ENCODE measurements at places on chromosomes 11 and 22. TPM values are rescaled to one million over a fixed set of nuclear protein-coding genes. Genes with fewer than 3 reads are reported as not detected.

GGTLC3 gene
- total RNA-seq, result not detected

PHOX2A gene
- total RNA-seq, result not detected

DLG2 gene
- 1.3 TPM for total RNA-seq

CD3E gene
- total RNA-seq, result 639 TPM

SLC6A5 gene
- not detected for total RNA-seq

DNA sequence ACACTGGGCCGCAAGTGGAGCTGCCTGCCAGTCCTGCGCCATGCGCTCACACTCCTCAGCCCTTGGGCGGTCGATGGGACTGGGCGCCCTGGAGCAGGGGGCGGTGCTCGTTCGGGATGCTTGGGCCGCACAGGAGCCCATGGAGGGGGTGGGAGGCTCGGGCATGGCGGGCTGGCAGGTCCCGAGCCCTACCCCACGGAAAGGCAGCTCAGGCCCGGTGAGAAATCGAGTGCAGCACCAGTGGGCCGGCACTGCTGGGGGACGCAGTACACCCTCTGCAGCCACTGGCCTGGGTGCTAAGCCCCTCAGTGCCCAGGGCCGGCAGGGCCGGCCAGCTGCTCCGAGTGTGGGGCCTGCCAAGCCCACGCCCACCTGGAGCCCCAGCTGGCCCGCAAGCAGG, 328.7 kb upstream of the LRRC4C start:
- no peaks in the 10 kb centered on the region for H3K27me3 ChIP-seq
- H3K27ac ChIP-seq, result no peak overlapping the region
- no peaks in the 10 kb centered on the region for H3K4me1 ChIP-seq
- no peak for DNase-seq

- no peak overlapping the region for H3K4me3 ChIP-seq
- H3K27me3 ChIP-seq, result peaks cover 1% of the 10 kb centered on the region
- no peaks in the 10 kb centered on the region for H3K4me1 ChIP-seq
- no peaks in the 10 kb centered on the region for H3K36me3 ChIP-seq
- no peak overlapping the region for H3K27ac ChIP-seq
These were observed 57.4 kb downstream of the BUD13 start for GRCh38 chr11:116715383-116715782.

DNA sequence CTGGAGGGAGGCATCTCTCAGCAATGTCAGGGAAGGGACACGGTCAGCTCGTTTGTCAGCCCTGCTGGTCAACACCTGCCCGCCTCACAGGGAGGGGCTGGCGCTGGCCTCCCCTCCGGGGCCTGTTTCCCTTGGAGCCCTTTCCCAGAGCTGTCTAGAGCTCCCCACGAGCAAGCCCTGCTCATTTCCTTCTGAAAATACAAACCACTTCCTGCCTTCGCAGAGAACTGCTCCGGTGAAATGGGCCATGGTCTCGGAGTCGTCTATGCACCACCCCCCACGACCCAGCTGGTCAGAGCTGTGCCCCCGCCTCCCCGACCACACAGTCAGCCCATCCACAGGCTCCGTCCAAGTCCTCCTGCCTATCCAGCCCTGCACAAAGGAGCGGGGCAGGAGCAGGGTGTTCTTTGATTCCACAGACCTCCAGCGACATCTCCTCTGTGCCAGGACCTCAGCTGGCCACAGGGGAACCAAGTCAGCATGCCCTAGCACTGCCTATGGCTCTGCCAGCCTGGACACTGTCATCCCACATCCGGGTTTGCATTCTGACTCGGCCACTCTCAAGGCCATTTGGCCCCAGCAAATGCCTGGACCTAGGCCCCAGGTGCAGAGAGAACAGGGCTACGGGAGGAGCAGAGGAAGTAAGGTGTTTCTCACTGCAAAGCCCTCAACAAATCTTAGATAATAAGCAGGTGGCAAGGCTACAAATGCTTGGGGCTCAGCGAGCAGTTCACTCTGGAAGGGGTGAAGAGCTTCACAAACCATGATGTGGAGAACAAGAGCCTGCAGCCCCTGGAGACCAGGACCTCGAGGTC, 82.1 kb upstream of the WNT11 start:
- peak overlapping the region; percentile 31 for H3K27ac ChIP-seq
- no peak overlapping the region for H3K4me3 ChIP-seq
- peak; percentile 26 for DNase-seq
- H3K36me3 ChIP-seq, result no peaks in the 10 kb centered on the region
- H3K4me1 ChIP-seq, result peaks cover 22% of the 10 kb centered on the region
- peaks cover 14% of the 10 kb centered on the region for H3K27me3 ChIP-seq

DNA sequence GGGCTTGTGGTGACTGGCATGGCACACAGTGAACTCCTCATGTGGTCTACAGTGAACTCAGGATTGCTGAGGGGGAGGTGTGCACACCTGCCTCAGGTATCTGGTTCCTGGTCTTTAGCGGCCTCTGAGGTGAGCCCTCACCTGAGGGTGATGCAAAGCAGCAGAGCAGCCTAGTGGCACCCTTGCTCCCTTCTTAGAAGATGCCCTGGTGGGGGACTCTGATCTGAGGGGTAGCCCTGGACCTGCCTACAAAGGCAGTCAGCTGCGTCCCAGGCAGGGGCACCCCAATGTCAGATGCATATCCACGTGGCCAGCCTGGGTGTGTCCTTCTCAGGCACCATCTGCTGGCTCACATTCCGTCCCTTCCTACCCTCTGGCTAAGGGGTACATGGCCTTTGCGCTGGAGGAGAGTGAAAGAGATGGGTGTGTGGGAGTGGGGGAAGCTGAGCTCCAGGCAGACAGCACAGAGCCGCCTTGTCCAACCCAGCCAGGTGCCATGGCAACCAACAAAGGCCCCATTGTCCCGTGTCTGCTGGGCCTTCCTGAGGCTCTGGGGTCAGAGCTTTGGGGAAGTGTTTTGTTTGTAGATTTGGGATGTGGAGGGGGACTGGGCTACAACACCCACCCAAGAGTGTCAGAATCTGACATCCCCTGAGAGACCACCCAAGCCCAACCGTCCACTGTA, 5.8 kb downstream of the PLEKHB1 start:
- no peak overlapping the region for H3K27ac ChIP-seq
- peaks cover 8% of the 10 kb centered on the region for H3K4me1 ChIP-seq
- no peak overlapping the region for H3K4me3 ChIP-seq
- no peaks in the 10 kb centered on the region for H3K27me3 ChIP-seq

GRCh38 chr11:74992852-74993251, 4.1 kb downstream of the NEU3 start:
- no peak for DNase-seq
- no peak overlapping the region for H3K27ac ChIP-seq
- peaks cover 33% of the 10 kb centered on the region for H3K4me1 ChIP-seq

GRCh38 chr11:72784662-72785061, 9.2 kb downstream of the STARD10 start:
- peaks cover 8% of the 10 kb centered on the region for H3K27me3 ChIP-seq
- H3K4me1 ChIP-seq, result peaks cover 19% of the 10 kb centered on the region

Measured in activated CD4-positive, alpha-beta memory T cell treated with anti-CD3 and anti-CD28 coated beads, Interleukin-2, amount 10 ng/mL, durations not matched to agents 7 days and 5 days (primary cell).